Activated CD8-positive, alpha-beta memory T cell treated with anti-CD3 and anti-CD28 coated beads for 4 hours (primary cell): ENCODE measurements at places on chromosomes 5 and 9.

DNA sequence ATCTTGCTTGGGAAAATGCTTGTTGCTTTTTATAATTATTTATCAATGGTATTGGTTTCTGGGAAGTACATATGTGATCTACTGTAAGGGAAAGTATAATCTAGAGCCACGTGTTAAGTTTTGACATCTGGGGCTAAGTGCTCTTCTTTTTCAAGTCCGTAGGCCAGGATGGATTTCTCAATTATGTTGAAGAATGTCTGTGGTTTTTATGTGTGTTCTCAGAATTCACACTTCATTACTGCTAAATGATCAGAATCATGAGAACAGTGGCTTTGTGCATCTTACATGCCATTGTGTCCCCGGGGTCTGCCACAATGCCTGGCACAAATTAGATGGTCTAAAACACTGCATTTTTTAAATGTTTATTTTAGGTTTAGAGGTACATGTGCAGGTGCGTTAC lies 14.5 kb upstream of the AUH start:
- no peak for DNase-seq

GRCh38 chr5:107424491-107424890 lies 246.2 kb downstream of the EFNA5 start:
- DNase-seq = no peak

DNA sequence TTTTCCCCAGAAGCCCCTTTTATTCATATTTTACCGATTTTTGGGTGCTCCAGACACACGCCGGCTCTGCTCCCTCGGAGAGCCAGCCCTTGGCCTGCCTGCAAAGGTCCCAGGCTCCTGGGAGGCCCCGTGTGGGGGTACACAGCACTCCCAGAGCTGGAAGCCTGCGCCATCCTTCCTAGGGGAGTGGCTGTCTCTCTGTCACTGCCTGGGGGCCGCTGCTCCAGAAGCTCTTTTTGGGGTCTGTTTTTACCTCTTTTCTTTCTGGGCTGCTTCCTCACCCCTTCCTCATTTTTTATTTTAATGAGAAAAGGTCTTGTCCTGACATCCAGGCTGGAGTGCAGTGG lies 119.1 kb upstream of the COL5A1 start:
- no peak for DNase-seq

- DNase-seq = no peak
These were observed 200.4 kb downstream of the FBXL7 start for GRCh38 chr5:15700373-15700772.

GRCh38 chr5:179879690-179880010 lies 21.0 kb upstream of the MRNIP start:
- DNase-seq = no peak

DNA sequence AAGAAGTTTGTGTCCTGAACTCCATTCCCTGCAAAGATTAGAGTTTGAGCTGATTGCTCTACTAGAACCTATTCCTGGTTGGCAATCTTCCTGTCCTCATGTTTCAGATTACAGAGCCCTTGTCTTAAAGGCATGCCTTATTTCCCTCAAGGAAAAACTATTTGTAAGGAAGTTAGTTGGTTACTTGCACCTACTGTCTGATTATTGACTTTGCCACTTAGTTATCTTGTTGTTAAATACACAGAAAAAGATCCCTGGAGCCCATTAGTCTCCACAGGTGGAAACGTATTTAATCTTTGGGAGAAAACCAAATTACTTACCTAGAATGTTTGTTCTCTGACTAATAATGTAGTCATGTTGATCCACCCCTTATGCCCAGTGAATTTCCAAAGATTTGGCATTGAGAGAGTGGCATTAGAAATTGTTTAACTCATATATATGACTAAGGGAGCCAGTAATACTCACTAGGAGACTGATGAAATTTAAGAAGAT lies 132.3 kb upstream of the ELL2 start:
- no peak for DNase-seq

GRCh38 chr9:137969685-137970084 lies 92.1 kb downstream of the CACNA1B start:
- no peak for DNase-seq

- no peak for DNase-seq
These were observed 39.1 kb downstream of the SH3RF2 start for GRCh38 chr5:145975361-145976066.

DNA sequence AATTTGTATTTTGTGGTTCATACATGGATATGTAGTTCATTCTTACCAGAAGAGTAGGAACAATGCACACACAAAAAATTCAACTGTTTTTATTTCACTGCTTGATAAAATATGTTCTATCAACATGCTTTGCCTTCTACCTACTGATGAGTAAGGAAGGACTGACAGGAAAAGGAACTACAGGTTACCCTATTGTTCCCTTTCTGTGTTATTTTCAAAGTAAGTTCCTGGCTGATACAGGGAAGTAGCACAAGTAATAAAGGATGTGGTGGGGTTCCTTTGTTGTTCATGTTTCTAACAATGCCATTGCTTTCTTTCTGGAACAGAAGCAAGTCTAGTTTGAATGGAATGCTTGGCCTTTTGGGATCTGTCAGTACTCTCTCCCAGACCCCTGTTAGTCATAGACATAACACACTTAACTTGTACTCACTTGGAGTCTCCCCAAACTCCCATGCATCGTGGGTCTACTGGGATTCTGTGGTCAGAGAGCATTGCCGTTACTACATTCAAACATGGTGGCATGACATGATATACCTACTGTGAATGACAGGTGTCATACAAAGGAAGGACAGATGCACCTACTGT lies 20.2 kb upstream of the ALDOB start:
- no peak for DNase-seq

DNA sequence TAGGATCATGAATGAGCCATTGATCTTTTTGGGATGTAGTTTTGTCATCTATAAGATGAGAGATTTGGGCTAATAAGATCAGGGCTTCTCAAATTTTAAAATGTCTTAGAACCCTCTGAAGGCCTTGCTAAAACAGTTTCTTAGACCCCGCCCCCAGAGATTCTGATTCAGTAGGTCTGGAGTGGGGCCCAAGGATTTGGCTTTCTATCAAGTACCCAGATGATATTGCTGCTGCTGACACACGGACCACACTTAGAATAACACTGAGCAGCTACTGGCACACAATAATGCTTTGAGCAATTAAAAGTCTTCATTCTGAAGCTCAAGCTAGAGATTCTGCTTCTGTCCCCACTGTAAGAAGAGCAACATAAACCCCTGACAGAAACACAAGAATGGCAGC lies 216.7 kb downstream of the SMARCA2 start:
- no peak for DNase-seq

DNA sequence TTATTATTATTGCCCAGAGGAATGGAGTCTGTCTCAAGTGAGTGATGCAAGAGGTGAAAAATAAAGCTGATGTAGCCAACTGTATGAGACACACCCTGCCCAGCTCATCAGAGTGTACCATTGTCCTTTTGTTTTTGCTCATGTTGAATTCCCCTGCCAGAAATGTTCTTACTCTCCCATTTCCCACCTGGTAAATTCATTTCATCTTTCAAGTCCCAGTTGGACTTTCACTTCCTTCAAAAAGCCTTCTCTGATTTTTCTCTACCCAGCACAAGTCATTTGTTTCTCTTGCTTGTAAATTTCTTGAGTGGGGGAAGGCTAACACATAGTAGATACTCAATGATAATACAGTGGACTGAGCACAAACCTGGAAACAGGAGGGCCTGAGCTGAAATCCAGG lies 394.5 kb upstream of the ZNF462 start:
- no peak for DNase-seq

- DNase-seq = no peak
These were observed 184.0 kb downstream of the GOLPH3 start for GRCh38 chr5:31990081-31990650.

DNA sequence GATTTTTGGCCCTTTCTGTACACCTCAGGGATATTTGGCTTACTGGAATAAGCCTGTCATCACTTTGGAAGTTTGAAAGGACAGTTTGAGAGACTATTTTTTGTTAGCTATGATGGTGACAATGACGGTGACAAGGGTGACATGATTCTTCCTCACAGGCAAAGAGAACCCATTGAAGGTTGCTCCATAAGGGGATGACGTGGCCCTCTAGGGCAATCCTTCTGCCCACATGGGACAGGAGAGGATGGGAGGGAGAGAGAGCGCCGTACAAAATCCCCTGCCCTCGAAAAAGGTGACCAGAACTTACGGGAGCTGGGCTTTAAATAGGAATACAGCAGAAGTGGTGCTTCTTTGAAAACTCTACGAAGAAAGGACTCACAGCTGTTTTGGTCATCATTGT lies 22.6 kb downstream of the HRH2 start:
- DNase-seq = no peak

DNA sequence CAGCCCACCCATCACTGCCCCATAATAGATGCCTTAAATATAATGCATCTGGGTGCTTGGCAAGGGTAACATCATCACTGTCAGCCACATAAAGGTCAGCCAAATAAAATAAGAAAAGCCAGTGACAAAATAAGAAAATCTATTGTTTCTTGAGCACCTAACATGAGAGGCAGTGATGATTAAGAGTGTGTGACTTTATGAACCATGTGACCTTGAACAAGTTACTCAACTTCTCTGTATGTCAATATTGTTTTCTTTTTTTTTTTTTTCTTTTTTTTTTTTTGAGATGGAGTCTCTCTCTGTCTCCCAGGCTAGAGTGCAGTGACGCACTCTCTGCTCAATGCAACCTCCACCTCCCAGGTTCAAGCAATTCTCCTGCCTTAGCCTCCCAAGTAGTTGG lies 98.7 kb downstream of the CDK5RAP2 start:
- no peak for DNase-seq

DNA sequence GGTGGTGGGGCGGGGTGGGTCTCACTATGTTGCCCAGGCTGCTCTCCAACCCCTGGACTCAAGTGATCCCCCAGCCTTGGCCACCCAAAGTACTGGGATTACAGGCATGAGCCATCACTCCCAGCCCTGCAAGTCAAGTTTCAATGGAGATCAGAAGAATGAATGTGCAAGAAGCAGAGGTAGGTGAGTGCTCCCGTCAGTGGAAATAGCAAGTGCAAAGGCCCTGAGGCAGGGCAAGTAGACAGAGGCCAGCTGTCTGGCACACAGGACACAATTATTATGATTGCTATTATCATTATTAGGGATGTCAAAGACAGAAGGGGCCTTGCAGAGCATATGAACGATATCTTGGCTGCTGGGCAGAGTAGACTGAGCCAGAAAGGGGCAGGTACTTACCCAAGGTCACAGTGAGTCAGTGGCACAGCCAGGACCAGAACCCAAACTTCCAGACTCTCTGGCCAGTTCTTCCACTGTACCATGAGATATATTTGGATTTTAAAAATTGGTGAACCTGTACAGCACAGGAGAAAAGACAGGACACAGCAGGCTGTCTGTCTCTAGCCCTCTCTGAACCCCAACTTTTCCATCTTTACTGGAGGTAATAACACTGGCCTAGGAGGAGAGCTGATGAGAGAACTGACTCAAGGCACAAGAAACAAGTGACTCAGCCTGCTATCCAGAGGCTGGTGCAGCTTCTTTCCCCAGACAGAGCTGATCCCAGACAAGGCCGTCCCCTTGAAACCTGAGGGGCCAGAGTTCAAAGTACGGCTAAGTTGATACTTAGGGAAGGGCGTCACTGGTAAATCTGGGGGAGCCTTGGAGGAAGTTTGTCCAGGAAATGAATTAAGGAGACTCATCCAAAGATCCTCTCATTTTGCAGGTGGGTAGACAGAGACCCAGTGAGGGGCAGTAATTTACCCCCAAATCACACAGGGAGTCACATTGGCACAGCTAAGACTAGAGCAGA lies 1.4 kb downstream of the HDHD3 start:
- no peak for DNase-seq

GRCh38 chr5:154778534-154778933 lies 23.4 kb downstream of the LARP1 start:
- no peak for DNase-seq

DNA sequence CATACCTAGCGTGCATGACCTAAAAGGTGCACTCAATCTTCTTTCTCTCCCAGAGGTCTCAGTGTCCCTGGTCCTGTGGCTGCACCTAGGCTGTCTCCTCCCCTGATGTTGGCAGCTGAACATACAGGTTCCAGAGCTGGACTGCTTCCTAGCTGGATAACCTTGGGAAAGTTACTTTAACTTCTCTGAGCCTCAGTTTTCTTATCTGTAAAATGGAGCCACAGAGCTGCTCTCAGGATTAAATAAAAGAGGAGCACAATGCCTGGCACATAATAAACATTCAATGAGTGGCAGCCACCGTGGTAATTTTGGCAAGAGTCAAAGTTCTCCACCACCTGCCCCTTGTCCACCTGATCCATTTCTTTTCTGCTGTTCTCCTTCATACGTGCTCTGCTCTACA lies 14.0 kb downstream of the MORN5 start:
- no peak for DNase-seq

- no peak for DNase-seq
These were observed 2.7 kb upstream of the AK1 start for GRCh38 chr9:127880143-127880542.
